ENCODE measurements at places on chromosomes 1 and 21. TPM values are rescaled to one million over a fixed set of nuclear protein-coding genes. Genes with fewer than 3 reads are reported as not detected.
A peak's percentile ranks its signal among the peaks of the same experiment; 100 is the strongest.

GRCh38 chr1:230760360-230760827 lies 13.2 kb downstream of the CAPN9 start:
- no peak for DNase-seq

Gene TMEM79
- 0.52 TPM for total RNA-seq

DNA sequence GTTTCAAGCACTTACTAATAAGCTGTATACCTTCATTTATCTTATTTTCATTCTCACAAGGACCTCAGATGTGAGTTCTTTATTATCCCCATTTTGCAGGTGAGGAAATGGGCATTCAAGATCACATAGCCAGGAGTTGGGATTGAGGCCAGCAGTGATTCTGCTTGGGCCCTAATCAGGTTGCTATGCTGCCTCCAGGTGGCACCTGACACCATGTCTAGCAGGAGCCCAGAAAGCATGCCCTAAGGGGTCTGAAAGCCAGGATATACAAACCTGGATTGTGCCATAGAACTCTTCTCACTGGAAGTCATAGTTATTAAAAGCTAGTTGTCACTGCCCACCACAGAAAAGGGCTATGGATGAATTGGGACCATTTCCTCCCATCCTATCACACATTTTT lies 61.1 kb downstream of the FYB2 start:
- peak; percentile 60 for DNase-seq

Gene SETDB1
- 33.0 TPM for total RNA-seq

- no peak for DNase-seq
These were observed 66.1 kb upstream of the RPL11 start for GRCh38 chr1:23625459-23625858.

- DNase-seq = peak; percentile 63
These were observed 75.3 kb upstream of the ARTN start for GRCh38 chr1:43858324-43858723.

Gene PLA2G2D
- total RNA-seq = not detected

Gene PLEKHO1
- 26.7 TPM for total RNA-seq

Gene TEDDM1
- total RNA-seq = not detected

DNA sequence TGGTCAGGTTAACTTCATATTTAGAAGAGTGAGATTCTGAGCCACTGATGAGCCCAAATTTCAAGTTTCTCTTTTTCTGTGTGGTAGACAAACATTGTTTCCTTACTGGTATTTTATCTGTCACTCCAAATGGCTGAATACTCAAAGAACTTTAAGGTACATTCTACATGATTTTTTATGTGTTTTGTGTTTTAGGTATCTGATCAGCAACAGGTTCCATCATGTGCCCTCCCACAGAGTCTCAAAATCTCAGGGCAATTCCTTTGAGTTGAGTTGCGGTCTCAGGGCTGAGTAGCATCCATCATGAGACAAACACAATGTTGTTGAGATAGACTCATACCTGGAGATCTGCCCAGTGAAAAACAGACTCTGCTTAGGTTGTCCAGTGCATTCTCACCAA lies 14.7 kb upstream of the CEP350 start:
- DNase-seq = no peak

- DNase-seq = no peak
These were observed 586 bp downstream of the COL24A1 start for GRCh38 chr1:86155807-86156565.

DNA sequence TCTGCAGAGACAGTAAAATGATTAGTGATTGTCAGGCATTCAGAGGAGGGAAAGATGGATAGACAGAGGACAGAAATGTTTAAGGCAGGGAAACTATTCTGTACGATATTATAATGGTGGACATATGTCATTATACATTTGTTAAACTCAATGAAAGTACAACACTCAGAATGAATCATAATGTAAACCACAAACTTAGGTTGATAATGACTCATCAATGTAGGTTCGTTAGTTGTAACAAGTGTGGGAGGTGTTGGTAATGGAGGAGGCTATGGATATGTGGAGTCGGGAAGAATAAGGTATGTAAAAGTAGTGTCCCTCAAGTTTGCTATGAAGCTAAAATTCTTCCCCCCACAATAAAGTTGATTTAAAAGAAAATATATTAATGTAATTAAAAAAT lies 455.0 kb downstream of the BRINP3 start:
- DNase-seq = peak; percentile 43

GRCh38 chr1:111487133-111487532 lies 13.3 kb downstream of the C1orf162 start:
- no peak for DNase-seq

GRCh38 chr1:227954163-227954850 lies 6.6 kb upstream of the WNT9A start:
- DNase-seq = no peak

DNA sequence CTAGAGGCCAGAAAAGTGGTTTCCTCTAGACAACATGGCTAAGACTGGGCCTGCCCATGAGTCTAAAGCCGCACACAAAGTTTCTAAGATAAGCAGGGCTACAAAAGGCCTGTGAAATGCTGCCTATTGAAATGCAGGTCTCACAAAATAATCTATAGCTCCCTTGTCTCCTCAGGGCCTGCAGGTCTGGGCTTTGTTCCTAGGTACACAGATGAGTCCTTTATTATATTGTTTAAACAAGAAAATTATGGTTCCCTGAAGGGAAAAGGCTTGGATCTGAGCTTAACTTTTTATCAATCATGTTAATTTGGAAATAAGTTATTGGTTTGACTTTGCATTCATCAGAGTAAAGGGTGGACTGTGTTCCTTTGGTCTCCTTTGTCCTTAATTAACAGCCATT lies 413.4 kb upstream of the BEND5 start:
- DNase-seq = no peak

- DNase-seq = peak; percentile 100
These were observed 18.6 kb downstream of the AZIN2 start for GRCh38 chr1:33099290-33100118.

Gene APP
- 1,827 TPM for total RNA-seq
